ENCODE measurements at places on chromosomes 4 and X.

GRCh38 chrX:119343856-119344255 is 55.3 kb upstream of the SLC25A43 start:
- DNase-seq: no peak

- no peak for DNase-seq
Observed at GRCh38 chr4:92074839-92075238, 228.9 kb upstream of the GRID2 start.

DNA sequence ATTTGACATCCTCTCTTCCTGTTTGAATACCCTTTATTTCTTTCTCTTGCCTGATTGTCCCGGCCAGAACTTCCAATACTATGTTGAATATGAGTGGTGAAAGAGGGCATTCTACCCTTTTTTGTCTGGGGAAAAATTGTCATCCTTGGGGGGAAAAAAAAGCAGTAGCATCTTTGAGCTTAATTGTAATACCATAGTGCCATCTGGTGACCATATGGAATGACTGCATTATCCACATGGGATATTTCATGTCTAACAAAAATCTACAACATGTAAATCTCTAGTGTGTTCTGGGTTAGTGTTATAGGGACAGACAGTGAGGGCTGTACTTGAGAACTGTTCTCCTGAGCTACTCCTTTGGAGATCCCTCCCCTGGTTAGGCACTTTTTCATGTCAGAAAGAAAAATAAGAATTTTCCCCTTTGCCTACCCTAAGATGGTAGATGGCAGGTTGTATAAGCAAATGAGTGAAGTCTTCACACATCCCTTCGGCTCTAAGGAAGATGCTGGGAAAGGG is 26.0 kb downstream of the CAPN6 start:
- DNase-seq: no peak

DNA sequence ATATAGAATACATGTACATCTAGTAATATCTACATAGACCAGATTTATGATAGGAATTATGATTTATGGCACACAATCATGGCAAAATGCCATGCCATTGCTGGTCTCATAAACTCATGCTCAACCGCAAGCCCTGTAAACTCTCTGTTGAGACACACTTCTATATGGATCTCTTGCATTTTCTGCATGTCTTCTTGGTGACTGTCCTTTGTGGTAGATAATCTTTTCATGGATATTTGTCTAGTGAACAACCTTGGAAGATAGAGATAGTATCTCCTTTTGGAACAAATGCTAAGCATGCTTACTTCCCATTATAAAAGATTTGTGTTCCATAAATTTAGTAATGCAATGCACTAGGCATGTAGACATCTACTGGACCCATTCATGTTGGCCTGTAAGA is 328.0 kb downstream of the NAF1 start:
- no peak for DNase-seq

DNA sequence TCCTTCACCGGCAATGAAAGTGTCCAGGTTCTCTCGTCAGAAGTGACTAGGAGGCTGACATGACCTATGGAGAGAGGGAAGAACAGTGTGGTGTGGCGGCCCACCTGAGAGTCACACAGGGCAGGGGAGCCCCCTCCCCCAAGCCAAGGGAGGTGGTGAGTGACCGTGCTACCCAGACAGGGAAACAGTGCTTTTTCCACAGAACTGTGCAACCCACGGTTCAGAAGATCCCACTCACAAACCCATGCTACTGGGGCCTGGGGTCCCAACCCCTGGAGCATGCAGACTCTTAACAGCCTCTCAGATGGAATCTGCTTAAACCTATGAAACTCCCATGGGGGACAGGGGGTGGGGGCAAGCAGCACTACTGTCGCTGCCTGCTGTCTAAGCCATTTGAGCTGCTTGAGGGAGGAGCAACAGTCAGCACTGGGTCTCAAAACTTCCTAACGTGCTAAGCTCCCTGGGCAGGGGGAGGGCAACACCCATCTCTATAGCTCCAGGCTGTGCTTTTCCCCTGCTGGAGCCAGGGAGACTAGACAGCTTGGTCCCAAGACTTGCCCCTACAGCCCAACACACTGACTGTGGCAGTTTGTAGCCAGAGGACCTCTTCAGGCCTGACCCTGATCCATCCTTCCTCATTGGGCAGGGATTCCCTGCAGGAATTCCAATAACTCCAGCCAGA is 850.4 kb upstream of the AADAT start:
- no peak for DNase-seq

DNA sequence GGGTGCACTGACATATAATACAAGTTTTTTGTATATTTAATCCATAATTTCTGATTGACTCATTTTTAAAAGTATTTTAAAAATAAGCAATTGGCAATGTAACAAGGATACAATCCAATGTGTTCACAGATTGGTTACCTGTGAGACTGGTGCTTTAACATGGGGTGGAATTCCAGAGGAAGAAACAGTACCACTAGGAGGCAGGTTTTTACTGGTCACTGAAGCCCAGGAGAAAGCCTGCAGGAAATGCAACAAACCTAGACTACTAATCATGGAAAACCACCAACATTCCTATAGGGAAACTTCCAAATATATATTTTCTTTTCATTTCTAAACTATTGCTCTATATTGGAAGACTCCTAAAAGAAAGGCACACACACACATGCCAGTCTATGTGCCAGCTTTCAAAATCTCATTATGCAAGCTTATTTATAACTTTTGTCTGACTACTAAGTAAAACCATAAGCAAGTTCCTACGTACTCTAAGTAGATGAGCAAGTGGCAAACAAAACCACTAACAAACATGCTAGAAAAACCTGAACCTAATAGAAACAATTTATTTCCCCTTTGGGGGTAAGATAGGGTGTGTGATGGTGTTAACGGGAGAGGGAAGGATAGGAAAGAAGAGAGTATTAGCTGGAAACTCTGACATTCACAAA is 19.2 kb downstream of the G3BP2 start:
- DNase-seq: no peak
